ENCODE measurements at places on chromosomes 7 and 10.
A peak's percentile ranks its signal among the peaks of the same experiment; 100 is the strongest.

- H3K27me3 ChIP-seq = no peaks in the 10 kb centered on the region
- H3K36me3 ChIP-seq = no peaks in the 10 kb centered on the region
- H3K4me1 ChIP-seq = no peaks in the 10 kb centered on the region
- no peak overlapping the region for H3K27ac ChIP-seq
Measured at GRCh38 chr7:81811956-81812865, 42.4 kb upstream of the HGF start.

DNA sequence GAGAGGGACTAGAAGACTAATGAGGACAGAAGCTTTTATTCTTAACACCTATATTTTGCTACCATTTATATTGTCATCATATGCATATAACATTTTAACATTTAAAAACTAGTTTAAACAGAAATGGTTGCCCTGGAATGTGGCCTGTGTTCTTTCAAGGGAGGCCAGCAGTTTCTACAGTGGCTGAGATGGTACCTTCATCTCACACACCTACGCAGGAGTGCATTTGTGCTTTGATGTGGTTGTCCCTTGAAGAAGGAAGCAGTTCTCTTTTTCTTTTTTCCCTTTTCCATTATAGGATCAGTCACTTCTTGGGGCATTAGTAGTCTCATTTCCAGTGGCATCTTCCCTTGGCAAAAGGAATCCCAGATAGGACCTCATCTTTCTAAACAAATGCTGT lies 38.9 kb downstream of the KIAA1217 start:
- H3K27ac ChIP-seq = no peak overlapping the region
- no peak for DNase-seq
- no peak overlapping the region for H3K4me3 ChIP-seq
- H3K4me1 ChIP-seq = peaks cover 57% of the 10 kb centered on the region

DNA sequence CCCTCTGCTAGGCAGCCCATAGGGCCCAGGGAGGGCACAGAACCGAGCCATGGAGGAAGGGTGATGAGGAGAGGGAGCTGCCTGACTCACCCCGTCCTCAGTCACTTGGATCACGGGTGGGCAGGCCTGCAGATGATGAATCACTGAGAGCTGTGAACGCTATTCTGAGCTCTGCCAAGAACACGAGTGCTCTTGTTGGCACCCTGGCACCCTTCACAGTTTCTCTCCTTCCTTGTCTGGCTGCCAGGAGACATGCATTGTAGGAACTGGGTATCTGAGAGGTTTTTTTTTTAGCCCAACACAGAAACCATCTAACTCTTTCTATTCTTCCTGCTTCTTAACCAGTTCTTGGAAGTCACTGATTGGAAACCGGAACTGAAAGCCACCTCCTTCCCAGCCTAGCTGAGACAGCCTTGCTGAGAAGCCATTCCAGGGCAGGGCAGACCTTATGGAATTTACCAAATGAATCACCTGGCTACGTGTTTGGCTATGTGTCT lies 82.1 kb downstream of the SLC37A3 start:
- H3K36me3 ChIP-seq = peaks cover 8% of the 10 kb centered on the region
- H3K4me1 ChIP-seq = peaks cover 18% of the 10 kb centered on the region
- peak overlapping the region; percentile 36 for H3K27ac ChIP-seq
- no peaks in the 10 kb centered on the region for H3K27me3 ChIP-seq
- DNase-seq = peak; percentile 44
- H3K4me3 ChIP-seq = peak overlapping the region; percentile 42

DNA sequence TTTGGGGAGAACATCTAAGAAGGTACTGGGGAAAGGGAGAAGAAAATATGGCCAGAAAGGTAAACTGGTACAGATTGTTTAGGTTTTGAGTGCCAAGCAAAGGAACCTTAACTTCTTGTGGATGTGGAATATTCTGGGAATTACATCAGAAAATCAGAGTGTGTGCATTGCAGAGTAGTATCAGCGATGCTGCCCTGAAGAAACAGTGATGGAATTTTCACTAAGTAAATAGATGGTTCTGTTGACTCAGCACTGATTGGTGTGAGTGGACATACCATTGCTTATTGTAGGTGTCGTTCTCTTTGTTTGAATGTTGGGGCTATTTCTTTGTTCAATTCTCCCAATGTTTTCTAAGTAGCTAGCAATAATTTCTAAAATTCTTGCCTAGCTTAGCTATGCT lies 24.4 kb upstream of the AKR1B1 start:
- DNase-seq = no peak
- H3K27ac ChIP-seq = no peak overlapping the region
- no peaks in the 10 kb centered on the region for H3K27me3 ChIP-seq
- H3K36me3 ChIP-seq = no peaks in the 10 kb centered on the region

DNA sequence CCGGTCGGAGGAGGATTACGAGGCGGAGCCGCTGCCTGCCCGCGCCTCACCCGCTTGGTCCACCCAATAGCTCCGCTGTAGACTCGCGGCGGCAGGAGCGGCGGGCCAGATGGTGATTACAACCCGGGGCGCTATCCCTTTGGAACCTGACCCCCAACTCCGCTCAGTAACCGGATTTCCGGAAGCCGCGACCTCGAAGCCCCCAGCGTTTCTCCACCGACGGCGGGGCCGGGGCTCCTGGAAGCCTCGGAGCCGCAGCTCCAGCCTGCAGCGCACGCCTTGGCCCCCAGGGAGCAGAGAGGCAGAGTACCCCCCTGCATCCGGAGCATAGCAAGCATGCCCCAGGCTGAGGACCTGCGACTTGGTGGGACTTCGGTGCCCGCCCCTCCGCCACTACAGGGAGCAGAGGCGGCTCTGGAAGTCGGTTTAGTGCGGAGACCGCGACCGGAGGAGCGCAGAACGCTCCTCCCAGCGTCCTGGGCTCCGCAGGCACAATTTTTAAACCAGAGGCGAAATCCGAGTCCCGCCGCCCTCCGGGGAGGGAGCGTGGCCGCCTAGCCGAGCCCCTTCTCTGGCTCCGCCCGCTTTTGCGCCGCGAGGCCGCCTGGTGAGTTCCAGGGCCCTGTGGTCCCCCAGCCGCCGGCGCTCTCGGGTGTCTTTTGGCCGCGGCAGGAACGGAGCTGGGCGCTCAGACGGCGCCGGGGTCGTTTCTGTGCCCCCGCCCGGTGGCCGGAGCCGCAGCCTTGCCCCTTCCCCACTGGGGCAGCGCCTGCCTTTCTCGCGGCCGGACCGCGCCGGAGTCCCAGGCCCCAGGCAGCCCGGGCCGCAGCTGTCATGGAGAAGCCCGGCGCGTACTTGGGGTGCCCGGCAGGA lies 28.2 kb upstream of the BMS1 start:
- DNase-seq = peak; percentile 50
- peak overlapping the region; percentile 72 for H3K4me3 ChIP-seq
- peaks cover 43% of the 10 kb centered on the region for H3K4me1 ChIP-seq
- no peaks in the 10 kb centered on the region for H3K36me3 ChIP-seq

- peaks cover 4% of the 10 kb centered on the region for H3K27me3 ChIP-seq
- DNase-seq = no peak
- no peaks in the 10 kb centered on the region for H3K36me3 ChIP-seq
- H3K27ac ChIP-seq = no peak overlapping the region
- no peaks in the 10 kb centered on the region for H3K4me1 ChIP-seq
Measured at GRCh38 chr10:33395201-33395600, 60.7 kb upstream of the NRP1 start.

GRCh38 chr7:119720541-119720940 lies 552.4 kb upstream of the KCND2 start:
- DNase-seq = no peak
- H3K27me3 ChIP-seq = no peaks in the 10 kb centered on the region
- H3K27ac ChIP-seq = no peak overlapping the region
- H3K36me3 ChIP-seq = no peaks in the 10 kb centered on the region
- no peaks in the 10 kb centered on the region for H3K4me1 ChIP-seq
- no peak overlapping the region for H3K4me3 ChIP-seq

DNA sequence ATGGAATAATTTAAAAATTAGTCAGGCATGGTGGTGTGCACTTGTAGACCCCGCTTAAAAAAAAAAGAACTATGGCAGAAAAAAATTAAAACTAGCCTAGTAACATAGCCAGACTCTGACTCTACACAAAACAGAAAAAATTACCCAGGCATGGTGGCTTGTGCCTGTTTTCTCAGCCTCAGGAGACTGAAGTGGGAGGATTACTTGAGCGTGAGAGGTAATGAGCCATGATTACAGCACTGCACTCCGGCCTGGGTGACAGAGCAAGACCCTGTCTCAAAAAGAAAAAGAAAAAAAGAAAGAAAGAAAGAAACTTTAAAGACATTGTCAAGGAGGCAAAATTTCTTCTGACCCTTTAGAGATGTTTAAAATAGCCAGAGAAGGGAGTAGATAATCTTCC lies 109.0 kb upstream of the TMEM106B start:
- H3K27me3 ChIP-seq = no peaks in the 10 kb centered on the region

GRCh38 chr10:133557381-133557780 lies 8.0 kb downstream of the SYCE1 start:
- no peak overlapping the region for H3K27ac ChIP-seq
- peaks cover 80% of the 10 kb centered on the region for H3K27me3 ChIP-seq
- no peaks in the 10 kb centered on the region for H3K36me3 ChIP-seq
- DNase-seq = no peak
- H3K4me1 ChIP-seq = no peaks in the 10 kb centered on the region
- no peak overlapping the region for H3K4me3 ChIP-seq

DNA sequence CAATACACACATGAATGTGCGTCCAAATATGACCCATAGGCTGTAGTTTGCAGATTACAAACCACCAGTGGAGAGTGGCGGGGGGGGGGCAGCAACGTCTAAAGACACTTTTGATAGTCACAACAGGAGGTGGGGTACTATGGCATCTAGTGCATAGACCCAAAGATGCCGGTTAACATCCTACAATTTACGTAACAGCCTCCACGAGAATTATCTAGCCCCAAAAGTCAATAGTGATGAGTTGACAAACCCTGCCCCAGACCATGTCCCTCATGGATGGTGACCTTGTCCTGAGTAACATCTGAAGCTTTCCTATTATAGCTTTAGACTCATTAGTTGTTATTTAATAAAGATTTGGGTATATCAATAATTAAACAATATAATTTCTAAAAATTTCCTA lies 31.6 kb downstream of the USP6NL start:
- no peaks in the 10 kb centered on the region for H3K27me3 ChIP-seq
- DNase-seq = no peak
- no peaks in the 10 kb centered on the region for H3K4me1 ChIP-seq
- H3K27ac ChIP-seq = no peak overlapping the region
- no peak overlapping the region for H3K4me3 ChIP-seq

DNA sequence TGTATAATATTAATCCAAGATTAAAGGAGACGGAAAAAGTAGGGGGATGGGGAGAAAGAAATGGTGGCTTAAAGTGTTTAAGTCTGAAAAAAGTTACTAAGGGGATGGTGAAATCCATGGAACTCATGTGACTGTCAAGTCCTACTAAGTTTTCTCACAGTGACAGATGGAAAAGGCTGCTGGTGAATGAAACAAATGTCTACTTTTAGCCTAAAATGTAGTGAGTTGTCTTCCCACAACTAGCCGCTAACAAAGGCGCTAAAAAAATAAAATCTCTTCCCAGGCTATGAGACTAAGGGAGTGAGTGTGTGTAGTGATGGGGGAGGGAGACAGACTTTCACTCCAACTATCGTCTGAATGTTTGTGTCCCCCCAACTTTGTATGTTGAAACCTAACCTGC lies 12.6 kb downstream of the VIM start:
- H3K27ac ChIP-seq = no peak overlapping the region
- no peak overlapping the region for H3K4me3 ChIP-seq
- DNase-seq = no peak
- H3K27me3 ChIP-seq = no peaks in the 10 kb centered on the region
- peaks cover 19% of the 10 kb centered on the region for H3K36me3 ChIP-seq

- H3K36me3 ChIP-seq = no peaks in the 10 kb centered on the region
- peaks cover 92% of the 10 kb centered on the region for H3K27me3 ChIP-seq
- H3K27ac ChIP-seq = no peak overlapping the region
- H3K4me1 ChIP-seq = no peaks in the 10 kb centered on the region
Measured at GRCh38 chr7:155108144-155108901, 38.2 kb downstream of the HTR5A start.

- no peak overlapping the region for H3K27ac ChIP-seq
- no peak overlapping the region for H3K4me3 ChIP-seq
- H3K36me3 ChIP-seq = peaks cover 6% of the 10 kb centered on the region
- no peaks in the 10 kb centered on the region for H3K27me3 ChIP-seq
Measured at GRCh38 chr10:67809107-67809506, 28.9 kb downstream of the DNAJC12 start.

DNA sequence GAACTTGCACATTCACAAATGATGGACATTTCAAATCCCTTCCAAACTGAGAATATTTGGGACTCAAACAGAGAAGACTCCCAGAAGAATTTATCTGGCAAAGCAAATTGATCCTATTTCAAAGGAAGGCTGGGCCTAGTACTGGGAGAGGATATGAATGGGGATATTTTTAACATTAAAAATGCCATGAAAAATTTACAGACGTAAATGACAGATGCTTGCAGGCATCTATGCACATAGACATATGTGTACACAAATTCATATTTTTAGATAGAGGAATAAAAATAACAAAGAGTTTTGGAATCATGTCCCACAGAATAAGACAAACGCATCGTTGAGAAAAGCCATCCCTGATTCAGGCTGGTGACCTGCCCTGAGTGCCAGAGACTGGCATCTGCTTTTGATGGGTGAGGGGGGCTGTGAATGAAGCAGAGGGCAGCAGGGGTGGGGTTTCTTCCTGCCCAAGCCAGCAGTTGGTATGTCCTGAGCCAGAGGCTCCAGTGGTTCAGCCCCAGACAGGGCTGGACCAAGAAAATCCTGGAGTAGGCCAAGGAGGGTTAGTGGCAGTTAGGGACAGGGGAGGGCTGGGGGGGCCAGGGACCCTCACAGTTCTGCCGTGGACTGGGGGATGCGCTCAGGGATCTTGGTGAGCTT lies 138.5 kb downstream of the SLIT1 start:
- H3K27ac ChIP-seq = no peak overlapping the region
- H3K4me1 ChIP-seq = no peaks in the 10 kb centered on the region
- no peak for DNase-seq
- peaks cover 16% of the 10 kb centered on the region for H3K27me3 ChIP-seq
- no peaks in the 10 kb centered on the region for H3K36me3 ChIP-seq

- no peak overlapping the region for H3K27ac ChIP-seq
- H3K4me1 ChIP-seq = peaks cover 73% of the 10 kb centered on the region
- no peak for DNase-seq
- H3K4me3 ChIP-seq = no peak overlapping the region
- H3K27me3 ChIP-seq = no peaks in the 10 kb centered on the region
- H3K36me3 ChIP-seq = no peaks in the 10 kb centered on the region
Measured at GRCh38 chr7:43902542-43903054, 3.8 kb downstream of the URGCP start.

GRCh38 chr10:102065561-102066398 lies 631 bp downstream of the HPS6 start:
- H3K4me3 ChIP-seq = peak overlapping the region; percentile 100
- no peaks in the 10 kb centered on the region for H3K27me3 ChIP-seq
- peak; percentile 25 for DNase-seq
- peaks cover 47% of the 10 kb centered on the region for H3K4me1 ChIP-seq
- no peaks in the 10 kb centered on the region for H3K36me3 ChIP-seq

GRCh38 chr10:114900658-114901057 lies 37.3 kb upstream of the TRUB1 start:
- no peaks in the 10 kb centered on the region for H3K36me3 ChIP-seq
- no peaks in the 10 kb centered on the region for H3K27me3 ChIP-seq
- no peak overlapping the region for H3K27ac ChIP-seq
- DNase-seq = no peak

GRCh38 chr10:35447693-35448407 lies 111.5 kb downstream of the CCNY start:
- peak overlapping the region; percentile 85 for H3K27ac ChIP-seq
- H3K27me3 ChIP-seq = no peaks in the 10 kb centered on the region
- H3K36me3 ChIP-seq = peaks cover 12% of the 10 kb centered on the region
- H3K4me1 ChIP-seq = peaks cover 81% of the 10 kb centered on the region

- DNase-seq = no peak
- no peaks in the 10 kb centered on the region for H3K36me3 ChIP-seq
- no peaks in the 10 kb centered on the region for H3K27me3 ChIP-seq
- H3K4me3 ChIP-seq = no peak overlapping the region
- no peak overlapping the region for H3K27ac ChIP-seq
Measured at GRCh38 chr7:51072281-51072680, 244.3 kb downstream of the COBL start.

GRCh38 chr7:100396421-100396982 lies 23.2 kb downstream of the PILRA start:
- no peaks in the 10 kb centered on the region for H3K36me3 ChIP-seq
- no peak overlapping the region for H3K4me3 ChIP-seq
- no peaks in the 10 kb centered on the region for H3K27me3 ChIP-seq
- H3K4me1 ChIP-seq = no peaks in the 10 kb centered on the region

Measured in left ventricle myocardium inferior (tissue), 1 donor.